Left lung (tissue), 14 donors: ENCODE measurements at places on chromosomes 16 and 17. TPM values are rescaled to one million over a fixed set of nuclear protein-coding genes. Genes with fewer than 3 reads are reported as not detected.

The KATNB1 gene
- polyA plus RNA-seq, result 14.0 TPM

The HEXIM2 gene
- polyA plus RNA-seq, result 9.8 TPM

The FOXC2 gene
- 0.59 TPM for polyA plus RNA-seq

The MFAP4 gene
- 420 TPM for polyA plus RNA-seq

The KPNA2 gene
- polyA plus RNA-seq, result 68.2 TPM

- no peaks in the 10 kb centered on the region for H3K27me3 ChIP-seq
- H3K36me3 ChIP-seq, result peaks cover 35% of the 10 kb centered on the region
- peaks cover 54% of the 10 kb centered on the region for H3K4me1 ChIP-seq
- DNase-seq, result no peak
Measured at GRCh38 chr16:24544640-24545039, 5.3 kb downstream of the RBBP6 start.

DNA sequence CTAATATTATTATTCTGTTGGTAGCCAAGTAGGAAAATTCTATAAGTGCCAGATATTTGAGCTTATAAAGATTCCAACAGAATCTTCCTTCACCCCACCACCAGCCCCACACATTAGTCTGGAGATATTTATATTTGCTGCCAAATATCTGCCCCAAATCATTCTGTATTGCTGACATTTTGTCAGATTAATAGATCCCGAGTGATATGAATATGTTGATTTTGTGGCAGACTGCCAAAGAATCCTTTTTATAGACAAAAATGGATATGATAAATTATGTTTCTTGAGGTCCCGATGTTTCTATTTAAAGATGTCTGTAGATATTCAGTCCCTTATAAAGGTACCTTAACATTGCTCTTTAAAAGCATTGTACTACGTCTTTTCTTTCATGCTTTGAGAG is 162.2 kb upstream of the KCNJ16 start:
- H3K4me3 ChIP-seq, result no peak overlapping the region
- H3K4me1 ChIP-seq, result no peaks in the 10 kb centered on the region
- H3K36me3 ChIP-seq, result no peaks in the 10 kb centered on the region
- no peaks in the 10 kb centered on the region for H3K27me3 ChIP-seq
- no peak overlapping the region for H3K27ac ChIP-seq

GRCh38 chr17:66661411-66662256 is 173.3 kb upstream of the CACNG5 start:
- no peaks in the 10 kb centered on the region for H3K27me3 ChIP-seq
- no peak overlapping the region for H3K4me3 ChIP-seq
- no peak for DNase-seq
- no peak overlapping the region for H3K27ac ChIP-seq
- H3K36me3 ChIP-seq, result no peaks in the 10 kb centered on the region

DNA sequence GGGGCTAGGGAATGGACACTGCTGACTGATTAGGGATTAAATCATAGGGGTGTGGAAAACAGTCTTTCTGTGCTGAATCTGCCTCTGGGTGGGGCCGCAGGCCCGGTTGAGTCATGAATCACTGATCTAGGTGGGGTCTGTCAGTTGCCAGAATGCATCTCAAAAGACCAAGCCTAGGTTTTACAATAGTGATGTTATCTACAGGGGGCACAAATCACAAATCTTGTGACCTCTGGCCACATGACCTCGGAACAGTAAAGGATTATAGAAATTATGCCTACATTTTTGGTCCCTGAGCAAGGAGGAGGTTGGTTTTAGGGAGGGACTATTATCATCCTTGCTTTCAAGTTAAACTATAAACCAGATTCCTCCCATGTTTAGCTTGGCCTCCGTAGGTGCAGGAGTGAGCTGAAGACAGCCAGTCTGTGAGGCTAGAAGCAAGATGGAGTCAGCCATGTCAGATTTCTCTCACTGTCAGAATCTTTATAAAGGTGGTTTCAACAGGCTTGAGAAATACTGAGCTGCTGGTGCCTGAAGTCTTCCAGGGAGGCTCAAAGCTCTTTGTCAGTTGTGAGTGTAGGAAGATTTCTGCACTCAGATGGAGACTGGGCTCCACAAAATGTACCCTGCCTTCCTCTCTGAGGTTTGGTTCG is 12.9 kb downstream of the GNGT2 start:
- peaks cover 7% of the 10 kb centered on the region for H3K4me1 ChIP-seq
- H3K36me3 ChIP-seq, result no peaks in the 10 kb centered on the region
- H3K27ac ChIP-seq, result no peak overlapping the region
- no peak for DNase-seq
- H3K4me3 ChIP-seq, result no peak overlapping the region

DNA sequence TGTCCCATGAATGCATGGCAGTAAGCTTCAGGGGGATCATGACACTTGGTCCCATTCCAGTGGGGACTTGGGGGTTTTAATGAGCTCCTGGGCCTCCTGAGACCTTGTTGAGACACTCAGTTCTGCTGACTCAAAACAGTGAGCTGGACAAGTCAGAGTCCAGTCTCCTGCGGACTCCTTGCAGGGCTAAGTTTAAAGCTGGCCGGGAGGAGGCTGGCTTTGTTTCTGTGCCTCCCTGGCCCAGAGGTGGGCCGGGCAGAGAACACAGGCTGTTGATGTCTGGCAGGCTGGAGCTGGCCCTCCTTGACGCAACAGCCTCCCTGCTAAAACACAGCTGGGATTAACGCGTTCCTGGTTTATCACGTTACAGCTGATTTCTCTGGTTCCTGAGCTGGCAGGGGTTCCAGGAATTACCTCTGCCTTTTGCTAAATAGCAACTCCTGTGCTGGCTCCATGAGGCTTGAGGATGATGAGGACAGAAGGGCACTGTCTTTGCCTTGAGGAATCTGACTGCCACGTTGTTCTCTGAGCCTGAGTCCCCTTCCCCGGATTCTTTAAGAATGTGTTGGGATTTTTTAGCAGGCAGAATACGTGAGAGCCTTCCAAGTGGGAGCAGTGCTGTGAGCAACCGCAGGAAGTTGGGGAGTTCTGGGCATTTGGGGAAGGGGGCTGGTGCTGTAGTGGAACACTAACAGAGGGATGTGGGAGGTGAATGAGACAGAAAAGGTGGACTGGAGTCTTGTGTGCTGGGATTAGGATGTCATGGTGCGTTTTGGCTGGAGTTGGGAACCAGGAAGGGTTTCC is 2.0 kb downstream of the GPT2 start:
- H3K36me3 ChIP-seq, result no peaks in the 10 kb centered on the region
- peaks cover 12% of the 10 kb centered on the region for H3K27me3 ChIP-seq
- no peak overlapping the region for H3K27ac ChIP-seq

DNA sequence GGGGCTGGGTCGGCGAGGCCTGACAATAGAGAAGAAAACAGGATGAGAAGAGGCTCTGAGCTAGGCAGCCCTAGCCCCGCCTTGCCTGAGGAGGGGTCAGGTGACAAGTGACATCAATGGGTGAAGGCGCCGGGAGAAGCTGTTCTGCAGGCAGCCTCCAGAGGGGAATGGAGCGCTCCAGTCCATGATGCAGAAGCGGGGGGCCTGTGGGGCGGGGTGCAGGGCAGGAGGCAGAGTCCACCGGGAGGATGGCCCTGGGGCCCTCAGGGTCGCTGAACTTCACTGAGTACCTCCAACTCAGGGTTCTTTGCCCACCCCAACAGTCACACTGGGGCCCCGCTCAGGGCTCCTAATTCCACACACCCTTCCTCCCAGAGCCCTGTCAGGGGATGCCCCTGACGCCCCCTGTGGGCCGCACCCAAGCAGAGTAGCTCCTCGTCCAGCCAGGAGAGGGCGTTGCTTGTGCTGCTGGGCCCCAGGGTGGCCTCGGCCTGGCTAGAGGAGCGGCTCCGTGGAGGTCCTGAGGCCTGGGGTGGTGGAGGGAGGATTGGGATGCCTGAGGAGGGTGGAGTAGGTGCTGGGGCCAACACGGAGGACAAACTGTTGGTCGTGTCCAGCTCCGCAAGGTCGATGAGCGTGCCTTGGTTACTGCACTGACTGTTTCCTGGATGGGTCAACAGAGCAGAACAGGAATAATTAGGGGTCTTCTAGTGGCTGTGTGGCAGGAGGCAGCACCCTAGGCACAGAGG is 20.8 kb downstream of the GGA3 start:
- H3K27ac ChIP-seq, result no peak overlapping the region
- peaks cover 100% of the 10 kb centered on the region for H3K36me3 ChIP-seq
- no peaks in the 10 kb centered on the region for H3K27me3 ChIP-seq
- H3K4me3 ChIP-seq, result no peak overlapping the region
- no peak for DNase-seq
- peaks cover 14% of the 10 kb centered on the region for H3K4me1 ChIP-seq

- peaks cover 11% of the 10 kb centered on the region for H3K4me1 ChIP-seq
- H3K4me3 ChIP-seq, result no peak overlapping the region
- DNase-seq, result no peak
- H3K27ac ChIP-seq, result no peak overlapping the region
- H3K27me3 ChIP-seq, result no peaks in the 10 kb centered on the region
Measured at GRCh38 chr16:23597003-23597756, 1.1 kb upstream of the NDUFAB1 start.

DNA sequence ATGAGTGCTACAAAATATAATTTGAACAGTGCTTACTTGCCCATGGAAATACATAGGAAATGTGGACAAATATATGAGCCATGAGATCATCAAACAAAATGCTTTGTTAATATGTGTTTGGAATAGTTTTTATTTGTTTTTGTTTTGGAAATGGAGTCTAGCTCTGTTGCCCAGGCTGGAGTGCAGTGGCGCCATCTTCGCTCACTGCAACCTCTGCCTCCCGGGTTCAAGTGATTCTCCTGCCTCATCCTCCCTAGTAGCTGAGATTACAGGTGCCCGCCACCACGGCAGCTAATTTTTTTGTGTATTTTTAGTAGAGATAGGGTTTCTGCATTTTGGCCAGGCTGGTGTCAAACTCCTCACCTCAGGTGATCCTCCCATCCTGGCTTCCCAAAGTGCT is 2.8 kb downstream of the CNEP1R1 start:
- no peaks in the 10 kb centered on the region for H3K27me3 ChIP-seq
- no peak overlapping the region for H3K4me3 ChIP-seq
- H3K27ac ChIP-seq, result no peak overlapping the region
- peaks cover 39% of the 10 kb centered on the region for H3K36me3 ChIP-seq
- H3K4me1 ChIP-seq, result peaks cover 12% of the 10 kb centered on the region

- H3K4me1 ChIP-seq, result no peaks in the 10 kb centered on the region
- no peak overlapping the region for H3K27ac ChIP-seq
- H3K4me3 ChIP-seq, result no peak overlapping the region
Measured at GRCh38 chr17:76912421-76913164, 44.4 kb downstream of the MGAT5B start.

DNA sequence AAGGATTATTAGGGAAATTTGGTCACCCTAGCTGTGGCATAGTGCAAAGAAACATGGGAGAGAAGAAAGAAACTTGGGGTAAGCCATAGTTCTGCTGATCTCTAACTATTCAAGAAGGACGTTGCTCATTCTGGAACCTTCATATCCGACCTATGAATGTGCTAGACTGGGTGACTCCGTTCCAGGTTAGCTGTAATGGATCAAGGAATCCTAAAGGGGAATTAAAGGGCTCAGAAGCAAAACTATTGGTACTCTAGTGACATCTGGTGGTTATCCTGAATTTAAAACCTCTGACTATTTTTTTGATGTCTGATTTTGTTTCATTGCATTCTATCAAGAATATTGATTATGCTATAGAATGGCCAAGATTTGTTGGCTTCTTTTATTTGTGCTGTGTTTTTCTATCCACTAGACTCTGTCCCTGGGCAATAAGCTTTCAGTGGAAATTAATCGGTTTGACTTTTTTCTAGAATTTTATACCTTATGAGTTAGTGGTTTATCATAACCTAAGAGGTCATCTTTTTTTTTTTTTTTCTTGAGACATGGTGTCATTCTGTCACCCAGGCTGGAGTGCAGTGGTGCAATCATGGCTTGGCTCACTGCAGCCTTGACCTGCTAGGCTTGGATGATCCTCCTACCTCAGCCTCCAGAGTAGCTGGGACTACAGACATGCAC is 19.5 kb downstream of the PCTP start:
- H3K4me3 ChIP-seq, result no peak overlapping the region
- no peaks in the 10 kb centered on the region for H3K36me3 ChIP-seq
- H3K27ac ChIP-seq, result no peak overlapping the region
- H3K27me3 ChIP-seq, result no peaks in the 10 kb centered on the region
- DNase-seq, result peak; percentile 55
- peaks cover 18% of the 10 kb centered on the region for H3K4me1 ChIP-seq

DNA sequence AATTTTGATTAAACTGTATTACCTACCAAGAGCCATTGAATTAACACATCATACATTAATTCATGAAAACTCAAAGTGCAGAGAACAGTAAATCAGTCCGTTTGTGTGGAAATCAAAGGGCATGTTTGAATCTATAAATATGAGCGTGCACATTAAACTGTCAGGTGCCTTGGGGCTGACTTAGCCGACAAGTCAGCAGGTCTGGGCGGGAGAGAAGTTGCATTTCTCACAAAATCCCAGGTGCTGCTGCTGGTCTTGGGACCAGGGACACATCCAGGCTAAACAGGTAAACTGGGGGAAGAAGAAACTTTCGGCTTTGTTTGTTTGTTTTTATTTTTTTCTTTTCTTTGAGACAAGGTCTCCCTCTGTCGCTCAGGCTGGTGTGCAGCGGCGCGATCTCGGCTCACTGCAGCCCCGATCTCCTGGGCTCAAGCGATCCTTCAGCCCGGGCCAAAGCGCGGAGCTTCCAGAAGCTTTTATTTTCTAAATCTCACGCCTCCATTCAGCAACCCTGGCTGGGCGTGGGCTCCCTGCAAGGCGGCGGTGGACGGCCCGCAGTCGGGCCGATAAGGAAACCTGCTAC is 213.9 kb downstream of the MRTFB start:
- peak; percentile 74 for DNase-seq
- H3K4me1 ChIP-seq, result peaks cover 3% of the 10 kb centered on the region
- no peaks in the 10 kb centered on the region for H3K27me3 ChIP-seq
- peak overlapping the region; percentile 80 for H3K4me3 ChIP-seq

GRCh38 chr16:80924372-80924978 is 82.2 kb downstream of the CMC2 start:
- H3K36me3 ChIP-seq, result no peaks in the 10 kb centered on the region
- H3K27me3 ChIP-seq, result no peaks in the 10 kb centered on the region
- no peak overlapping the region for H3K27ac ChIP-seq
- H3K4me1 ChIP-seq, result no peaks in the 10 kb centered on the region
- DNase-seq, result no peak
- H3K4me3 ChIP-seq, result no peak overlapping the region

- H3K27me3 ChIP-seq, result no peaks in the 10 kb centered on the region
- H3K4me3 ChIP-seq, result no peak overlapping the region
- peaks cover 22% of the 10 kb centered on the region for H3K4me1 ChIP-seq
- no peak overlapping the region for H3K27ac ChIP-seq
Measured at GRCh38 chr16:14179116-14179515, 108.0 kb downstream of the MRTFB start.

- peak overlapping the region; percentile 91 for H3K27ac ChIP-seq
- no peak for DNase-seq
- no peaks in the 10 kb centered on the region for H3K27me3 ChIP-seq
- H3K36me3 ChIP-seq, result no peaks in the 10 kb centered on the region
Measured at GRCh38 chr16:68086860-68087268, 1.7 kb downstream of the NFATC3 start.
